Kasumi-1 (cell line): ENCODE measurements at places on chromosomes 1 and 21.

DNA sequence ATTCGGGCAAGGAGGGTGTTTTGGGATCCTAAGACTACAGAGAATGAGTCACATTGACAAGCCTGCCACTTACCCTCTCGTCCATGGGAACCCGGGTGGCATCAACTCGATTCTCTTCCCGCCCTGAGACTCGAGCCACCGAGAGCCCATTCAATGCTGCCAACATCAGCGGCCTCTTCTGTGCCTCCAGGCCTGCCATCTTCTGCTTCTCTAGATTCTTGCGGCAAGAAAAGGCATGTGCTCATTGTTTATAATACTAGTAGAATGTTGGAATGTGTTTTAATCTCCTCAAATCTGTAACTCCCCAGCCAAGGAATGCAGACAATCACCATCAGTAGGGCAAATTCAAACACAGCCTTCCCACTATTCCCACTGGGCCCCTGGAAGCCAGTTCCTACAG, 96.9 kb downstream of the SMYD2 start:
- DNase-seq = no peak

DNA sequence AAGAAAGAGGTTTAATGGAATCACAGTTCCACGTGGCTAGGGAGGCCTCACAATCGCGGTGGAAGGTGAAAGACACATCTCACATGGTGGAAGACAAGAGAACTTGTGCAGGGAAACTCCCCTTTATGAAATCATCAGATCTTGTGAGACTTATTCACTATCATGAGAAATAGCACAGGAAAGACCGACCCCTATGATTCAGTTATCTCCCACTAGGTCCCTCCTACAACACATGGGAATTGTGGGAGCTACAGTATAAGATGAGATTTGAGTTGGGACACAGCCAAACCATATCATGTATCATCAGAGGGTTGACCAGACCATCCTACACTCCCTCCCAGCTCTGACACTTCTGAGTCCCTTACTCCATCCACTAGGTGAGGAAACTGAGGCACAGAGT, 143.9 kb upstream of the KLHDC7A start:
- no peak for DNase-seq

- DNase-seq = no peak
Measured at GRCh38 chr1:111162488-111162880, 22.5 kb downstream of the CEPT1 start.

DNA sequence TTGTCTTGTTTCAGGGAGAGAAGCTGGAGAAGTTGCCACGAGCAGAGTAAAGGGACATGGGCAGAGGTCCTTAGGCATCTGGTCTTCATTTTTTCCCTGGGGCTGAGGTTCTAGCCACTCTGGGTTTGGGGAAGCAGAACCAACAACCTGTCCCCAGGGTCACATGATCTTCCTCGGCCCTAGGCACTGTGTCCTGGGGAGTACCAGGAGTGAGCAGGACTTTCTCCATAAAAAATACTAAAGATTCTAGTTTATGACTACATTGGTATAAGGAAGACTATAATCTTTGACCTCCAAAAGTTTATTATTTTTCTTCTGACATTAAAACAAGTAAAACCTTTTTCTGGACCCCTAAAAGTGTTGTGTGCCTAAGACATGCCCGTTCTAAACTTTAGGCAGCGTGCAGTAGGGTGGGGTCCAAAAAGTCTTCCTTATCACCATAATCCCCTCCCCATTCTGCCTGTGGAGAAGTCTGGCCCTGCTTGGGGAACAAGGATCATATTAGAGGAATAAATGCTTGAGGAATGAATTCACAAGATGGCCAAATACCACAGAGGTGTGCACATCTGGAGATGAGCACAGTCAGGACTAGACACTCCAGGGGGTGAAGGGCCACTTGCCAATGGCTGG, 19.3 kb upstream of the IGSF3 start:
- no peak for DNase-seq

- DNase-seq = no peak
Measured at GRCh38 chr1:175693364-175693763, 50.0 kb downstream of the TNR start.

DNA sequence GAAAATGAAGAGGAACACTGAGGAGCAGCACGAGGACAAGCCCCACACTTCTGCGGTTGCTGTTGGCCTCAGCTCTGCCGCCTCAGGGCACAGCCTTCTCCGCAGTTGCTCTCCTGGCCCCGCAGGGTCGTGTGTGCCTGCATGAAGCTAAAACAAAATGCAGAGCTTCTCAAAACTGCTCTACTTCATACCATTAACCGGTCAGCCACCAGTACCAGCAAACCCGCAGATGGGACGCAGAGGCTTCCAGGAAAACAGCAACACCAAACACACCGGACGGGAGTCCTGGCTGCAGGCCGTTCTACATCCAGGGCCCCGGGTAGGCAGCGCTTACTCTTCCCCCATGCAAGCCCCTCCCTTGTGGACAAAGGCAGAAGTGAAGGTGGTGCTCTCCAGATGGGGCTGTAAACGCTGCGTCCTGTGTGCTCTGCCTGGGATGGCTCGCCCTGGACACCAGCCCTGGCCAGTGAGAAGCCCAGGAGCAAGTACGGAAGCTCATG, 7.1 kb upstream of the C1orf159 start:
- DNase-seq = peak; percentile 65
